ENCODE measurements at places on chromosomes 5 and 9.

DNA sequence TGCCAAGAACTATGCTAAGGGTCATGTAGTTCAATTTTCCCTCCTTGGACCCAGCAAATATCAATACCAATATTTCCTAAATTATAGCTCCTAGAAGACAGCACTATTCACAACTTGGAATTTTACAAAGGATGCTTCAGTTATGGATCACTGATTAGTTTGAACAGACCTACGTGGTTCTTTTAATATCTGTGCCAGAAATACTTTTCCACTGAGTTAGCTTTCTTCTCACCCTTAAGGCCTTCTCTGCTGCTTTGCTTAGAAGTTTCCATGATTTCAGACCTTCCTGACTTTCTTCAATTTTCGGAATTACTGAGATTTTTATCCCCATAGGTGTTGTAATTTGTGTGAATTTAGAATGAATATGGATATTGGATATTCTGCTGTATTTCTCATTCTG lies 380.4 kb downstream of the PSAT1 start:
- no peak for DNase-seq

DNA sequence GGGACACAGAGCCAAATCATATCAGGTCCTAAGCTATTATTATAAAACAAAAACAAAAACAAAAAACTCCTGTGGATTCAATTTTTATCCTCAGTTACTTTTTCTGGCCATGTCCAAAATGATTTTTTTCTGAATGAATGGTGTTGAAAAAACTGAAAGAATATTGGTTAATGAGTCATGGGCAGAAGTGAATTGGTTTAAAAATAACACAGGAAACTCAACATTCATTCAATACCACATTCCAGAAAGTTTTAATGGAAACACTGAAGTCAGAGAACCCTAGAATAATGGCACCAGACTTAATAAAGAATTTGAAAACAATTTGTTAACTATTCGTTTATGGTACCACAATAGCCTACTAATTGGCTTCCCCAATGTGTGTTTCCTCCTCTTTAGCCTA lies 102.4 kb upstream of the CDH9 start:
- no peak for DNase-seq

DNA sequence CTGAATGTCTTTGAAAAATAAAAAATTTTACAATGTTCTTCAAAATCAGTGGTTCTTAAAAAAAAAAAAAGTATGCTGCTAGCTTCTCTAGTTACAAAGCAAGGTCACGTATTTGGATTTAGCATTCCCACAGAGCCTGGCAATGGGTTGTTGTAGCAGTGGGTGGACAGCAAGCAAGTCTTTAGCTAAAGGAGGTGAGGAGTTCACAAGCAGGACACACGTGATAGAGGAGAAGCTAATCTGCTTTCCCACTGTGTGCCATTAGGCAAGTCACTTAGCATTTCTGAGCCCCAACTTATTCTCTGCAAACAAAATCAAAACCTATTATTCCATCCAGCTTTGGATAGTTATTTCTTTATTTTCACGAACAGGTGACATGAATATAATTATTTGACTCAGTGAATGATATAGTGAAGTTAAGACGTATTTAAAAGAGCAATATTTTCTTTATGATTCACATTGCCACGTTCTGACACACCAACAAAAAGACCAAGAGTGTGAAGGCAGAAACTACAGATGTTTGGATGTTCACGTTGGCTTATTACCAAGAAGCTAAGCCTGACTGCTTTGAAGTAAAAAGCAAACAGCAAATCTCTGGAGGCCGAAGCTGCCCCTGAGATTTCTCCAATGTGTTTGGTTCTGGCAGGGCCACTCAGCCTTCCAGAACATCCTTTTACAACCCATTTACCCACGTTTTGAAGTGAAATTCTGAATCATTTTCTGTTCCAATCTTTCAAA lies 612.1 kb upstream of the CDH6 start:
- DNase-seq: no peak

DNA sequence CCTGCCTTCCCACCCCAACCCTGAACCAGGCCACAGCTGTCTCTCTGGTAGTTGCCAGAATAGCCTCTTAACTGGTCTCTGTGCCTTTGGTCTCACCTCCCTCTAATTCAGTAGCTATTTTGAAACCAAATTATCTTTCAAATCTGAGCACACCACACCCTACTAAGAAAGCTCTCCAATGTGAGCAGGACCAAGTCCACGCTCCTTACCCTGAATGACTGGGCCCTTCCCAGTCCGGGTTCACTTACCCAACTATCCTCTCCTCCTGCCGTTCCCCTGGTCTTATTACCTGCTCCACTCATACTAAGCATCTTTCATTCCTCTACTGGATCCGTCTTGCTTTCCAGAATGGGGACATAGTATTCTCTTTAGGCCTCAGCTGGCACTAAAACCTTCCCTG lies 16.8 kb downstream of the ANKH start:
- DNase-seq: no peak

- DNase-seq: no peak
Measured at GRCh38 chr5:164289526-164289925, 784.1 kb downstream of the MAT2B start.

DNA sequence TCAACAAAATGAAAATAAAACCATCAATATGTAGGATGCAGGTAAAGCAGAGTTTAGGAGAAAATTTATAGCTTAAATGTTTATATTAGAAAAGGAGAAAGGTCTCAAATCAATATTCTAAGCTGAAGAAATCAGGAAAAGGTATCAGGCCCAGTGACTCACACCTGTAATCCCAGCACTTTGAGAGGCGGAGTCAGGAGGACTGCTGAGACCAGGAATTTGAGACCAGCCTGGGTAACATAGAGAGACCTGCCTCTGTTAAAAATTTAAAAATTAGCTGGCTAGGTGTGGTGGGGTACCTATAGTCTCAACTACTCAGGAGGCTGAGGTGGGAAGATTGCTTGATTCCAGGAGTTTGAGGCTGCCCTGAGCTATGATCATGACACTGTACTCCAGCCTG lies 32.2 kb downstream of the CCDC69 start:
- no peak for DNase-seq

GRCh38 chr9:125337236-125337635 lies 75.6 kb downstream of the GAPVD1 start:
- no peak for DNase-seq

GRCh38 chr9:98520221-98520960 lies 188.3 kb downstream of the GABBR2 start:
- no peak for DNase-seq

- no peak for DNase-seq
Measured at GRCh38 chr9:123678038-123678877, 251.7 kb downstream of the DENND1A start.

DNA sequence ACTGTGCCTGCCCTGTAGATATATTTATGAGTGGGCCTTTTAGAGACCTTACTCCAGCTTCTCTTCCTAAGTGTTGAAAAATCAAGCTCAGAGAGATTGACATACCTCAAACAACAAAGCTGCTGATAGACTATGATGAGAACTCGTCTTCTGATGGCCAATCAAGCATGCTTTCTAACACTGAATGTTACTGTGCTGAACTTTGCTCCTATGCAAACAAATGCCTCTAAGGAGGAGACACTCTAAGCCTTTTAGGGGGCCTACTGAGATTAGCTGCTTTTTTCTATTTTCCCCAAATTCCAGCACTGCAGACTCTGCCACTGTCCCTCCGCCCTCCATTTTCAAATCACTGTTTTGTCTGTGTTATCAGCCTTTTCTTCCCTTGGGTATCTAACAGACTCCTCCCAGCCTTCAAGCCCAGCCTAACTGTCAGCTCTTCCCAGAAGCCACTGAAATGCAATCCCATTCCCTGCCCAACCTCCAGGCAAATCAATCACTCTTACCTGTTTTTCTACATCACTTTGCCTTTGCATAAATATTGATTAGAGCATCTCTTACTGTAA lies 39.5 kb downstream of the TXNDC8 start:
- DNase-seq: no peak
